ENCODE measurements at places on chromosomes 7 and 10.

DNA sequence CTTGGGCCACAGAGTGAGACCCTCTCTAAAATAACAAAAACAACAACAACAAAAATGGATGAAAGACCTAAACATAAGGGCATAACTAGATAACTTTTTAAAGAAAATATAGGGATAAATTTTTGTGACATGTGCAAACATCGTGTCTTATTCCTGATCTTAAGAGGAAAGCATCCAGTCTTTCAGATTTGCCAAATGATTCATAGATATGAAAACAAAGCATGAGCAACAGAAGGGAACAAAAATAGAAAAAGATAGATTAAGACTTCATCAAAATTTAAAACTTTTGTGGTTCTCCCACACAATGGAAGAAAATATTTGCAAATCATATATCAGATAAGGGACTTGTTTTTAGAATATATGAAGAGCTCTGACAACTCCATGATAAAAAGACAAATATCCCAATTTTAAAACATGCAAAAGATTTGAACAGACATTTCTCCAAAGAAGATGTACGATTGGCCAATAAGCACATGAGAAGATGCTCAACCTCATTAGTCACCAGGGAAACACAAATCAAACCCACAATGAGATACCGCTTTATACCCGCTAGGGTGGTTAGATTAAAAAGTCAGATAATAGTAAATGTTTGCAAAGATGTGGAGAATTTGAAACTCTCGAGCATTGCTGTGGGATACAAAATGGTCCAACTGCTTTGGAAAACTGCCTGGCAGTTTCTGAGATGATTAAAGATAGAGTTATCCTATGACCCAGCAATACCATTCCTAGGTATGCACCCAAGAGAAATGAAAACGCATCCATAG, 20.3 kb downstream of the PPIF start:
- peak; percentile 19 for DNase-seq

DNA sequence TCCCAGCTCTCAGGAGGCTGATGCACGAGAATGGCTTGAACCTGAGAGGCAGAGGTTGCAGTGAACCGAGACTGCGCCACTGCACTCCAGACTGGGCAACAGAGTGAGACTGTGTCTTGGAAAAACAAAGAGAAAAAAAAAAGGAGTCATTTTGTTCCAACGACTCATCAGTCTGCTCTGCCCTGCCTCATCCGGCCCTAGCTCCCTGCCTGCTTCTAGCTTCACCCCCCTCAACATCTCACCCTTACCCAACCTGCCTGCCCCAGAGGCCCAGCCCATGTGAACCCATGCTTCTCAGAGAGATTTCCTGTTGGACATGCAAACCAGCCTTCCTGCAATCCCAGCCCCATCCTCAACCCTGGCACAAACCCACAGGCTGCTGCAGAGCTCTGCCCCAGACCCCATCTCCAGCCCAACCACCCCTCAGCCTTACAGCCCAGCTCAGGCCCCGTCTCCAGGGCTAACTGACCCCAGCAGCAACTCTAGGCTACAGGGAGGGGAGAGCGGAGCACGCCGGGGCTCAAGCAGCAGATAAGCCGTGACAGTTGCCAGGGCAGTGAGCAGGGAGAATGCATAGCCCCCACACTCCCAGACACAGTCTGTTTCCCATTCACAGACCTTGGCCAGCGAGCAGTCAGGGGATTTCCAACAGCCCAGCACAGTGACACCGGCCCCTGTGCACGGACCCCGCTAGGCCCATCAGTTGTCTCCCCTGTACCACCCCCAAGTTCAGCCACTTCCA, 86.0 kb upstream of the KCTD7 start:
- DNase-seq, result no peak

DNA sequence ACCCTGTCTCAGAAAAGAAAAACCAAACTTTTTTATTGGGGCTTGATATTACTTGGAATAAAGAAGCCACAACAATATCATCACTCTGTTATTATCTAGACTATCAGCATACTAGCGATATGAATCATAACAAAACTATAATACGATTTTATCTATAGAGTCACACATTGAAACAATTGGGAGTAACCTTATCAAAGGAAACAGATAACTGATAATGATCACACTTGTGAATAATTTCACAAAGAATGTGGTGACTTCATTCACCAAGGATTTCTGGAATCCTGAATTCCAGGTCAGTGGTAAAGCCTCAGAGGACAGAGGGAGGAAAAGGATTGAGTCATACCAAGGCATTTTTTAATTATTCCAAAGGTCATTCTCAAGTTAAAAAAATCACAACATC, 32.1 kb upstream of the NMT2 start:
- DNase-seq, result no peak

DNA sequence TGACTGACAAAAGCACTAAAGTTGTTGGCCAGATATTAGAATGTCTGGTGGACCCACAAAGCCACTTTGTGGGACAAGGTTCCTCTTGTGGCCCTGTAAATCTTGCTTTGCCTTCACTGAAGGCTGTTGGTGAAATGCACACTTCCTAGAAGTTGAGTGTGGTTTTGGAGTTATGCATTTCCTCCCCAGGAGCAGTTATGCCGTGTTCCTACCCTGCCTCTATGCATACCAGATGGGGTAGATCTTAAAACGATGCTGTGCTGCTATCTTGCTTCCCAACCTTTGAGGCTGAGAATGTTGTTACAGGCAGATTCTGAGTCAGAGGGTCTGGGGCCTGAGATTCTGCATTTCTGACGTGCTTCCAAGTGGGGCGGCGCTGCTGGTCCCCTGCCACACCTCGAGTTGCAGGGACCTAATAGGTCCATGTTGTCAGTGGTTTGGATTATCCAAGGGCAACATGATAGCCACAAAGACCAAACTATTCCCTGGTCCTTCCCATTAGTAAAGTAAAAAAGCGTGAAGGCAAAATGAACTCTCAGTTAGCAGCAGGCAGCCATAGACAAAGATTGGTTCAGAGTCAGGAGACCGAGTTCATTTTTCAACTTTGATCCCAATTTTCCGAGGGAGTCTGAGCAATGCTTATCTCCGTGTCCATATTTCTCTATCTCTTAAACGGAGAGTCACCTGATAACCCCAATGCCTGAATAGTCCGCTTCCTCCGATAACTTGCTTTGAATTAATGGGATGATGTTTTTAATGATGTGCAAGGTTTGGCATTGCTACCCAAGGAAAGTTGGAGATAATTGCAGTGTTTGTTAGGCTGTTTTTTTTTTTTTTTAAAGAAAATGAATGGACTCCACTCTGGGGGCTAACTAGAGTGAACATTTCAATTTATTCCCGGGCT, 55.8 kb downstream of the CDHR3 start:
- DNase-seq, result peak; percentile 53

DNA sequence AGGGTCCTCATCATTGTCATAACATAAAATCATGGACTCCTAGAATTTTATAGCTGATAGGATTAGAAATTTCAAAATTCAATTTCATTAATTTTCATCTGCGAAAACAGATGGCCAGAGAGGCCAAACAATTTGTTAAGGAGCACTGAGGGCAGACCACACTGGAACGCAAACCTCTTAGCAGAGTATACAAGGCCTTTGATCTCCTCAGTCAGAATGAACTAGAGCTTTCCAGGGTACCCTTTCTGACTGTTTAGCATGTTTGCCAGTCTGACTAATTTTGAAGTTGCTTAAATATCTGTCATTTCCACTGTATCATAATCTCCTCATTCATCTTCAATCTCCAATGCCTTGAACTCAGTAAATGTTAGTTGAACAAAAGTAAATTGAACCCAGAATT, 41.9 kb upstream of the ATRNL1 start:
- no peak for DNase-seq

DNA sequence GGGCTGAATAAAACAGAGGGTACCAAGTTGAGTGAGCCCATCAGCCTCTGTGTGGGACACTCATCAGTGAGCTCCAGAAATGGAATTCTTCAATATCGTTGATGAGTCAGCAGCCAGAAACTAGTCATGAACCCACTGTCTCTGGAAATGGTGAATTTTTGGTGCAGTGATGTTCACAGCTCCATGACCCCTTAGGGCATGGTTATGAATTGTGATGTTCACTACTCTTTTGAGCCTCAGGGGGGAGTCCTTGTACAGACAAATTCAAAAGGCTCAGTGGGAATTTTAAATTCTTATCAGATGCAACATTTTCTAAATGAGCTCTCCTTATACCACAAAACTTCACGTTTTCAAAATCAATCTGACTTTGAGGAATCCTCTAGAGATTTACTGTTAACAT, 335.7 kb downstream of the PHTF2 start:
- peak; percentile 31 for DNase-seq

DNA sequence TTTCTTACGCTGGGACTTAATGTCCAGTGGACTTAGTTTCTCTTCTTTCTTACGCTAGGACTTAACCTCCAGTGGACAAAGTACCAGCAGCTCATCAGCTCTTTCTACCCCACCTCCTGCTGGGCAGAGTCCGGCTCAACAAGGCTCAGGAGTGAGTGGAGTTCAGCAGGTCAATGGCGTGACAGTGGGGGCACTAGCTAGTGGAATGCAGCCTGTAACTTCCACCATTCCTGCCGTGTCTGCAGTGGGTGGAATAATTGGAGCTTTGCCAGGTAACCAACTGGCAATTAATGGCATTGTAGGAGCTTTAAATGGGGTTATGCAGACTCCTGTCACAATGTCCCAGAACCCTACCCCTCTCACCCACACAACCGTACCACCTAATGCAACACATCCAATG, 199.7 kb downstream of the MLLT10 start:
- DNase-seq, result no peak

- DNase-seq, result no peak
Measured at GRCh38 chr7:107570298-107570697, 6.5 kb downstream of the DUS4L start.

DNA sequence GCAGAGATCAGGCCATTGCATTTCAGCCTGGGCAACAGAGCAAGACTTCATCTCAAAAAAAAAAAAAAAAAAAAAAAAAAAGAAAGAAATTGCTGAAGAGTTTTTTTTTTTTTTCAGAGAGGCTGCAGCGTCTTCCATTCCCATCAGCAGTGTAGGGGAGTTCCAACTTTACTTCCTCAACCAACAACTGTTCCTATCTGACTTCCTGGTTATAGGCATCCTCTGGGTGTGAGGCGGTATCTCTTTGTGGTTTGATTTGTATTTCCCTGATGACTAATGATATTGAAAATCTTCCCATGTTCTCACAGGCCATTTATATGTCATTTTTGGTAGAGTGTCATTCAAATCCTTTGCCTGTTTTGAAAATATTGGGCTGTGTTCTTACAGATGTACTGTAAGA, 40.2 kb downstream of the PRTFDC1 start:
- peak; percentile 43 for DNase-seq

DNA sequence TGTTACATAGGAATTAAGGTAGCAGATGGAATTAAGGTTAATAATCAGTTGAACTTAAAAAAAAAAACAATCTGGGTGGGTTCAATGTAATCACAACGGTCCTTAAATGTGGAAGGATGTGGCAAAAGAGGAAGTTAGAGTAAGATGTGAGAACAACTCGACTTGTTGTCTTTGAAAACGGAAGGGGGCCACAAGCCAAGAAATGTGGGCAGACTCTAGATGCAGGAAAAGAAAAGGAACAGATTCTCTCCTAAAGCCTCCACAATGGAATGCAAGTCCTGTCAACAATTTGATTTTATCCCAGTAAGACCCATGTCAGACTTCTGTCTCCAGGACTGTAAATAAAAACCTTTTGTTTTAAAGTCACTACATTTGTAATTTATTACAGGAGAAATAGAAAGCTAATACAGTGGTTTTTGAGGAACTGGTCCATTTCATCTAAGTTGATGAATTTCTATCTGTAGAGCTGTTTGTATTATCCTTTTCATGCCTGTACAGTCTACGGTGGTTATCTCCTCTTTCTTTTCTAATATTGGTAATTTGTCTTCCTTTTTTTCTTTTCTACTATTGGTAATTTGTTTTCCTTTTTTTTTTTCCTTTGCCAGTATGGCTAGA, 8.6 kb downstream of the MCMBP start:
- no peak for DNase-seq

- no peak for DNase-seq
Measured at GRCh38 chr10:8150401-8150905, 96.0 kb downstream of the GATA3 start.

DNA sequence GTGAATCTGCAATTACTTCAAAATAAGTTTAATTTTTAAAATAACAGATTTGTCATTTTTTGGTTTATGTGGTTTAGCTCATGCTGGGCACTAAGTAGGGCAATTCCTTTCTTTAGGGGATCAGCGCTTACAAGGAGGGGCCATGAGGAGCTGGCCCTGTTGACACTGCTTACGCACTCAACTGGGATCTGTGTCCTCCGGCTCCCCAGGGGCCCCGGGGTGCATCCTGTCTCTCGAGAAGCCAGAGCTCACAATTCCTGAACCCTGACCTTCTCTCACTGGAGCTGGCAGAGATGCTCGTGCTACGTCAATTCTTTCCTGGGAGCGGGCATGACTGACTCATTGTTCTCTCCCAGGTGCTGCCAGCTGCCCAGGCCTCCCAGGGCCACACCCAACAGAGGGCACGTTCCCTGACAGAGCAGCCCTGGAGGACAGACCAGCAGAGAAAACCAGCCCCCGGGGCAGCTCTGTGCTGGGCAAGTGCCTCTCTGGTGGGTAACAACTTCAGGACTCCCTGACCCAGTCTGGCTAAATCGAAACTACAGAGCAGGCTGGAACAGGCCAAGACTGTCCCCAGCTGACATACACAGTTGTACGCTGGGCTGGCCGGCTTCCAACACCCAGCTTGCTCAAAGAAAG, 36.8 kb downstream of the CTBP2 start:
- peak; percentile 42 for DNase-seq

GRCh38 chr7:4189131-4189570, 492.9 kb upstream of the FOXK1 start:
- DNase-seq, result no peak

DNA sequence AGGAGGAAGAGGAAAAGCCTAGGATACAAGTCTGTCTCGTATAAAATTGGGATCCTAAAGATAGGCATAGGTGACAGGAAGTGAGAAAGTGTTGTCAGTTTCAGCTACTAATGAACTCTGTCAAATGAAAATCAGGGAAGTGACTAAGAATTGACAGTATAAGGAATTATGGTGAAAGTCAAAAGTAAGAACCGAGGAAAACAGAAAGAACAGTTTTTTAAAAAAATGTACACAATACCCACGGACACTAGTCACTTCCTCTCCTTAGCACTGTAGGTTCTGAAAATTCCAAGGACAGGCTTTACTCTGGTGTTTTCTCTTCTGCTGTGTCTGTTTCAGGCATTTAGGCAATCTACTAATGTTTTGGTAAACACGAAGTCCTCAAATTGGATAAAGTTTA, 42.3 kb downstream of the ATAD1 start:
- DNase-seq, result no peak

DNA sequence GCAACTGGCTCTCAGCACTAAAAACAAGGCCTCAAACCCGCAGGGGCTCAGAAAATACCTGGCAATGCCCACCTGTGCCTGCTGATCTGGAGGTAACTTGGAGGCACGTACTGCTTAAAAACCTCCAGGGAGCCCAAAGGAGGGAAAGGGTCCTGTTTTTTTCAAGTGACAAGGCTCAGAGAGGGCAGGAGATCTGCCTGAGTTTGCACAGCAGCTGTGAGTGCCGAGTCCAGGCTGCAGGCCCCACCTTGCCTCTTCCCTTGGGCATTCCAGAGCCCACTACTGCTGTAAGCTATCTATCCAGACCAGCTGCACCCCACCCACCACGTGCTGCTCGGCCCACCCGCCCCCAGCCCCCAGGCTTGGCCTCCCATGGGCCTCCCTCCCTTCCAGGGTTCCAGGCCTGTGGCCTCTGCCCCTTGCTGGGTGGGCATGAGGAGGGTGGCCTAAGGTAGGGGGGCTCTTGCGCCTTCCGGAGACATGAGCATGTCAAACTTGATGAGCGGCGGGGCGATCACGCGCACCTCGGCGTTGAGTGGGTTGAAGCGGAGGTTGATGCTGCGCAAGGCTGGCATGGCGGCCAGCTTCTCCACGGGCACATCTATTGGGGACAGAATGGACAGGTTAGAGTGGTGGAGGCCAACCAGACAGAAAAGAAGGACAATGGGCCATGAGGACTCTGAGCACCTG, 17.2 kb upstream of the NPFFR1 start:
- no peak for DNase-seq

Measured in hematopoietic multipotent progenitor cell treated with erythropoietin and hydrocortisone succinate and interleukin-3 and kit ligand, for 6 days (in vitro differentiated cells).